Tibial artery (tissue), 4 donors: ENCODE measurements at places on chromosomes 4 and X.

DNA sequence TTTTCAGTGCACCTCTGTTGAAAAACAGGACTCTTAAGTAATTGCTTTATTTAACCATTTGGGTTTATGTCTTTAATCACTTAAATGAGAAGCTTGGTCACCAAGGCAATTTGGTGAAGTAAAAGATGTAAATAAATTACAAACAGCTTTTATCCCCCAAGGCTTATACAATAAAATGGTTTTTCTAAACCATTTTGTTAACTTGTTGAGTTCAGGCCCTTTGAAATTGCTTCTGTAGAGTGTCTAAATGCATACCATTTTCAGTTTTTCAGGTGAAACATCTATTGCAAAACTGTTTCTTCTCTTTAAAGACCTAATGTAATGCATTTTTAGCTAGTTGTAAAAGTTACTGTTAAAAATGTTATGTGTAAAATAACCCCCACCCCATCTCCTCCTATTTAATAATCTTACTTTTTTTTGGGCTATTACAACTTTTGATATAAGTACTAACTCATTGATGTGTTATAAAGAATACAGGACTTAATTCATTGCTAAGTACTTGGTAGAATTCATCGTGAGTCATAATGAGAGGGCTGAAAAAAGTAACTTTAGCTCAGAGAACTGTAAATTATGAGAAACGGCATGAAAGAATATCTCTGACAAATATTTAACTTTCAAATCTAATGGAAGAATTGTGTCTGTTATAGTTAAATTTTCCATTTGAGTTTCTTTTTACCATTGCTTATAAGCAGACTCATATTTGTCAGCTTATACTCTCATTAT lies 4.5 kb downstream of the RAPGEF2 start:
- DNase-seq = no peak

GRCh38 chr4:164716901-164717300 lies 37.0 kb upstream of the SMIM31 start:
- DNase-seq = no peak

- DNase-seq = peak; percentile 64
Observed at GRCh38 chrX:53682885-53683555, 3.5 kb downstream of the HUWE1 start.

DNA sequence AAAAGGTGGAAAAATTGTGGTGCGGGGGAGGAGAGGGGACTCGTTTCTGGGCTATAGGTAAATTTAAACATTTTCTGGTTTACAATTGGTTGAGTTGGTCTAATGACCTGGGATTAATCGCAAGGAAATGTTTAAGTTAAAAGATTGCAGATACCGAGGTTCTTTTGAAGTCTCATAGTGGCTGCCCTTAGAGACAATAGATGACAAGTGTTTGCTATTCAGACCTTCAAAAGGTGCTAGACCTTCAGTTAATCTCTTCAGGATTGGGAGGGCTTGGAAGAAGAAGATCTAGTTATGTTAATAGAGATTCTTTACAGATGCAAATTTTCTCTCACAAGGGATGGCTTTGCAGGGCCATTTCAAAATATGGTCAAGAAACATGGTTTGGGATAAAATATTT lies 2286.1 kb upstream of the AGA start:
- no peak for DNase-seq

DNA sequence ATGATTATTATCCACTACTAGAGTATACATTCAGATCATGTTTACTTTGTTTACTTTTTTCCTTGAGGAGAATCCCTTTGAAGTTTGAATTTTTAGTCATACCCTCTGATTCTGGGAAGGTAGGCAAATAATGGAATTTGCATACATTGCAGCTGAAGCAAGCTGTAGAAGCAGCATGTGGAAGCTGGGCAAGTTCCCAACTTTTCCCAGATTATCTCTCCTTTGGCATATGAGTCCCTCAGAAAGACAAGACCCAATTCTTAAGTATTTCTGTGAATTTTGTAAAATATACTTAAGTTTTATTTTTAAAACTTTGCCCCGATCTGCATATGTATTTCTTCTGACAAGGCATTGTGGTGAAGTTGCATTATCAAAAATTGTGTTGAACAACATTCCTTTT lies 94.9 kb downstream of the CNKSR2 start:
- no peak for DNase-seq

DNA sequence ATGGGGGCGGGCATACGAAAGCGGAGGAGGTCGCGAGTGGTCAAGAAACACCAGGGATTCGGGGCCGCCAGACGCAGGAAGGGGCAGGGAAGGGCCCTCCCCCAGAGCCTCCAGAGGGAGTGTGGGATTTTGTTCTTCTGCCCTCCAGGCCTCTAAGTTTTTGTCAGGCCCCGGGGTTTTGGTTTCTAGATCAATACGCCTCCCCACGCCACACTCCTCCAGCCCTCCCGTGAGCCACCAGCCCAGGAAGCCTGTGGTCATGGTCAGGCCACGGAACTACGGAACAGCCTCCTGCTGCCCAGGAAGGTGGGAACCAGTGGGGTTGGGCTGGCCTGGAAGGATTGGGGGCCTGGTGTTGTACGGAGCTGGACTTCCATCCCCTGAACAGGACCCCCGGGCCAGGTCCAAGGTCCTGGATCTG lies 38.4 kb downstream of the CPLX1 start:
- DNase-seq = no peak

GRCh38 chr4:22463179-22463578 lies 52.7 kb downstream of the ADGRA3 start:
- no peak for DNase-seq

- DNase-seq = no peak
Observed at GRCh38 chrX:56314334-56314733, 82.2 kb downstream of the KLF8 start.

GRCh38 chrX:151703487-151703886 lies 8.2 kb downstream of the PRRG3 start:
- no peak for DNase-seq

- DNase-seq = no peak
Observed at GRCh38 chr4:94516067-94516466, 64.3 kb downstream of the PDLIM5 start.

DNA sequence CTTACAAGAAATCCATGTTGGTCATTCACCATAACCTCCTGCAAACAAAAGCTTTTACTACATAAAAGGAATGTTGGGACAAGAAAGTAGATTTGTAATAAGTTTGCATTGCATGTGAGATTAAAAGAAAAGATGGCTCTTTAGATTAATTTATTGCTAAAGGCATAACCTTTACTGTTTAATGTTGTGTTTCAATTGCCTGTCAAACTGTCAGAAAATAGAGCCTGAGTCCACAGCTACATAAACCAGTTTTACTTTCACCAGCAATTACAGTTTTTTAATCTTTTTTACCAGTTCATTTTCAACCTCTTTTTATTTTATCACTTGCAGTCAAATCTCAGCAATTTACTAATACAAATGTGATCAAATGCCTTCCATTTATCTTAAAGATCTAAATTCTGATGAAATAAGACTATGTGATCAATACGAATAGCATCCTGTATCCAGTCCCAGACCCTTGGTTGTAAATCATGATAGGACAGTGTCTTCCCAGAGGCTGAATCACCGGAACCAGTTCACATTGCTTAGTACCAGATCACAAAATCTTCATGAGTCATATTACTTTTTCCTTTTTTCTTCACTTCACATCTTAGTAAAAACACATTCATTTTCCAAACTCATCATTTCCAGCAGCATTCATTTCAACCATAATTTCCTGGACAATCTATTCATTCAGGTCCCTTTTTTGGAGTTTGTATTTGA lies 95.4 kb upstream of the FRG1 start:
- DNase-seq = no peak

GRCh38 chr4:157810137-157810774 lies 362.6 kb downstream of the GASK1B start:
- no peak for DNase-seq
